ENCODE measurements at places on chromosomes 6 and 20.
A peak's percentile ranks its signal among the peaks of the same experiment; 100 is the strongest.

- peak; percentile 83 for DNase-seq
Measured at GRCh38 chr6:30678964-30679726, 6.3 kb upstream of the DHX16 start.

- DNase-seq: no peak
Measured at GRCh38 chr6:136251394-136251793, 1.3 kb upstream of the MTFR2 start.

DNA sequence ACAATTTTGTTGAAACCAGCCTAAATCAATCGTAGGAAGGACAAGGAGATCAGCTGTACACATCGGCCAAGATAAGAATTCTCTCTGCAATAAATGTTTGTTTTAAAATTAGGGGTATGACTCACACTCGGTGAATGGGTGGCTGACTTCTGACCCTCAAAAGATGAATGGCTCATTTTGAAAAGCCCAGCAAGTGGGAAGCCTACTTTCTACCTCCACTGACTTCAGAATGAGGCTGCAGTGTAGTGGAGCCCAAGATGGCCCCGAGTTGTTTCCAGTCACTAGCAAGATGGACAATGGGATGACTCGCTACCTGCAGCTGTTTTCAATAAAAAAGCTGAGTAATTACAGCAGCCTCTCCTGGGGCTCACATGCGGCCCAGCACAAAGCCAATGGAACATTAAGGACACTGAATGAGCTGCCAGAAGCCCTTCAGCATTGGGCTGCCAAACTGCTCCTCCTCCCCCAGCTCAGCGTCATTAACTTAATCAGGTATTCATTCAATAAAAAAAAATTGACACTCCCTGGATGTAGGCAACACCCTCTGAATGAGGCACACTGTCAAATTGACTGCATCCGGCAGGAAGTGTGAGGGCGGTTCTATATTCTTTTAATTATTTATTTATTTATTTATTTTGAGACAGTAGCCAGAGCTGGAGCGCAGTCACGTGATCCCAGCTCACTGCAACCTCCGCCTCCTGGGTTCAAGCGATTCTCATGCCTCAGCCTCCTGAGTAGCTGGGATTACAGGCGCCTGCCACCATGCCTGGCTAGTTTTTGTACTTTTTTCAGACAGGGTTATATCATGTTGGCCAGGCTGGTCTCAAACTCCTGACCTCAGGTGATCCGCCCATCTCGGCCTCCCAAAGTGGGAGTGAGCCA is 107.3 kb downstream of the GMPR start:
- peak; percentile 79 for DNase-seq

DNA sequence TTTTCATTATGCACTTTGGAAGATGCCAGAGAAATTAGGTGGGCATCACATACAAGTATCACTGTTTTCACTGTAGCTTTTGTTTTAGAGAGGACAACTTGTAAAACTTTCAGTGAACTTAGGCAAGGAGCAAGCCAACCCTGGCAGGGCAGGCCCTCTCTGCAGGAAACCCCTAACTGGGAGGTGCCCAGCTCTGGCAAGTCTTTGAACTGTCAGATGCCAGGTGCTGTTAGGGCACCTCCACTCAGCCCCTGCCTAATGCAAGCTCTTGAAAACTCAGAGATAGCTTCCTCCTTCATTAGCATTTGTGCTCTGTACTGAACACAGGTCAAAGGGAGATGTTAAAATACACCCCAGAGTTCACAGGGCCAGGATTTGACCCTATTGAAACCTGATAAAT is 774.2 kb upstream of the FLRT3 start:
- no peak for DNase-seq

- DNase-seq: no peak
Measured at GRCh38 chr6:106702451-106703110, 73.2 kb downstream of the QRSL1 start.

GRCh38 chr6:100488244-100488643 is 23.5 kb upstream of the SIM1 start:
- peak; percentile 20 for DNase-seq

DNA sequence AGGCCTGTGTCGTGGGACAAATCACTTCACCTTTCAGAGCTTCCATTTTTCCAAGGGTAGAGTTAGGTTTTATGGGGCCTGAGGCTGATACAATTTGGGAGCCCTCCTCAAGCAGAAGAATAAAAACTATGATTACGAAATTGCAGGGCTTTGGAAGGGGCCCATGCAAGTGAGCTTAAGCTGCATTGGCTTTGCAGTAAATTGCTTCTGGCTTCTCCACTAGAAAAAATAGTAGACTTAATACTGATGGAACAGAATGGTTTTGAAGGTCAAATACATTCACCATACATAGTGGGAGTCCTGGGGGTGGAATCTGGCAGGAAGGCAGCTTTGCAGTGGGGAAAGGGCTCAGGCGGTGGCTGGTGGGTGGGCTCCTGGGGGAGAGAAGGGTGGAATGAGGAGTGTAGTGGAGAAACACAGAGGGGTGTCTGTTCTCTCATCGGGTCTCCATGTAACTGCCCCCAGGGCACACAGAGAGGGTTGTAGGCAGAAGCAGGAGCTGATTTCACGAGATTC is 55.9 kb upstream of the RNF24 start:
- DNase-seq: no peak

- no peak for DNase-seq
Measured at GRCh38 chr6:12150812-12151432, 138.8 kb downstream of the HIVEP1 start.

DNA sequence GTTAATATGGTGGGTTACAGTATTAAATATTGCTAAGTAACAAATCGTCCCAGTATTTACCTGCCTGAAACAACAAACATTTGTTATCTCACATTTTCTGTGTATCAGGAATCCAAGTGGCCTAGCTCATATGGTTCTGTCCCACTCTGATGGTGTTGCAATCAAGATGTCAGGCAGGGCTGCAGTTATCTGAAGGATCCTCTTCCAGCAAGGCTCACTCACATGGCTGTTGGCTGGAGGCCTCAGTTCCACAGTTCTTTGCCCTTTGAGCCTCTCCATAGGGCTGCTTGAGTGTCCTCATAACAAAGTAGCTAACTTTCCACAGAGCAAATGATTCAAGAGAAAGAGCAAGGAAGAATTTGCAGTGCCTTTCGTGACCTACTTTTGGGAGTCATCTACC is 17.7 kb downstream of the RAB22A start:
- no peak for DNase-seq

DNA sequence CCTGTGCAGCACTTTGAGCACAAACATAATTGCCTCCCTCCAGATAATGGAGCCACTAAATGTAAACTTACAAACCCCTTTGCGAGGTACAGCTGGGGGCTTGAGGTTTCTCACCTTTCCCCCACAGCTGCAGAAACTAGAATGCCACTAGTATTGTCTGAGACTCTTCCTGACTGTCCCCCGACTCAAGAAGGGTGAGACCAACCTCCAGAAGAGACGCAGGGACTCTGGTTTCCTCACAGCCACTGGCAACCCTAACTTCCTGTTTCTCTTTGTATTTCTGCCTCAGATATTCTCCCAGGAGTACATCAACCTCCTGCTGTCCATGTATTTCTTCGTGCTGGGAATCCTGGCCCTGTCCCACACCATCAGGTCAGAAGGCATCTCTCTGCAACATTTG is 23.6 kb downstream of the HM13 start:
- no peak for DNase-seq

DNA sequence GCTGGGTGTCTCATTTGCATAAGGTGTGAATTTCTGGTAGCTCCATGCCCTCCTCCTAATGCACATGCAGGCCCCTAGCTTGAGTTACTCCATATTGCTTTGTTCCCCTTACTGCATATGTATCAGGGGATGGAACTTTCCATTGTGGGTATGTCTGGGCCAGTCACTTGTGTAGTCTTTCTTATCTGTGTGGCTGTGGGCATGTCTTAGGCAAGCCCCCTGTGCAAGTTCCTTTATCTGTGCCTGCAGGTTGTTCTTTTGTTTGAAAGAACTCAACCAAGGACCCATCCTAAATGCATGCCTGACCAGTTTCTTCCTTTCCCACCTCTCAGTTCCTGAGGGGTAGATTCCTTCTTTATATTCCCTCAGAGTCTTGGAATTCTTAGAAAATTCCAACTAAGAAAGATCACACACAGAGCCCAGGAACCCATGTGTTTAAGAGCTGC is 23.6 kb downstream of the MBOAT1 start:
- no peak for DNase-seq

DNA sequence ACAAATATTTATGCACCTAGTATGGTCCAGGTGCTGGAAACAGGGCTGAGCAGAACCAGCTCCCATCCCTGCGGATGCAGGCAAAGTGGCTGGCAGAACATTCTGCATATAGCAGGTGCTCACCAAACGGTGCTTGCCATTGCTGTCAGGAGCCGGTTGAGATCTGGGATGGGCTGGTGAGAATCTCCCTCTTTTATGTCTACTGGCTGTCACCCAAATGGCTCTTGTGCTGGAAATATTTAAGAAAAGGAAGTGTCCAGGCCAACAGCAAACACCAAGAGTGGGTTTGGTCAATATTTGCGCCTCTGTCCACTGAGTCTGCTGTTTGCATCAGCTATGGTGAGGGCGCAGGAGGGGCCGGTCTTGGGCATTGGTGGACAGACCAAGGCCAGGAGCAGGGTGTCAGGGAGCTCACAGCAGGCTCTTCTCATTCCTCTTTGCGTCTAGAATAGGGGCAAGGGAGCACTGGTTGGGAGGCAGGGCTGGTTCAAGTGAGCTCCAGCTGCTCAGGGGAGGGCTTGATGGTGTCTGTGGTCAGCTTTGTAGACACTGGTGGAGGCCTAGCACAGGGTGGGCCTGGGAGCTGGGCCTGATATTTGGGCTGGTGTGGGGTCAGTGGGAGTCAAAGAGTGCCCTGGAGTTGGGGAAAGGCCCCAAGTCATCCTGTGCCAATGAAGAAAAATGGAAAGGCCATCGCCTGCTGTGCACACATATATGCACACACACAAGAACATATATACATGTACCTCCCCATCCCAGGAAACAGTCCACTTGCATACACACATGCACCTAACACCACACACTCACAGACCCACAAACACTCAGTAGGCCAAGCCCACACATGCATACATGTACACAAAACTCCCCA is 1.4 kb upstream of the BPIFB2 start:
- no peak for DNase-seq

GRCh38 chr6:43984442-43985321 is 142.6 kb downstream of the MRPL14 start:
- DNase-seq: peak; percentile 39

Measured in AG20443 (cell line).